ENCODE measurements at places on chromosomes 13 and 19.

- H3K27ac ChIP-seq = no peak overlapping the region
- H3K27me3 ChIP-seq = no peaks in the 10 kb centered on the region
- DNase-seq = peak; percentile 57
- H3K4me3 ChIP-seq = no peak overlapping the region
- H3K36me3 ChIP-seq = peaks cover 98% of the 10 kb centered on the region
- H3K4me1 ChIP-seq = no peaks in the 10 kb centered on the region
Observed at GRCh38 chr13:98390086-98390715, 186.7 kb downstream of the STK24 start.

GRCh38 chr13:31850041-31850555, 110.8 kb downstream of the RXFP2 start:
- H3K36me3 ChIP-seq = no peaks in the 10 kb centered on the region
- H3K4me1 ChIP-seq = no peaks in the 10 kb centered on the region
- H3K4me3 ChIP-seq = no peak overlapping the region
- no peak for DNase-seq

GRCh38 chr13:112898621-112899280, 70.3 kb upstream of the MCF2L start:
- DNase-seq = peak; percentile 47
- H3K27me3 ChIP-seq = no peaks in the 10 kb centered on the region
- peaks cover 18% of the 10 kb centered on the region for H3K36me3 ChIP-seq
- H3K27ac ChIP-seq = peak overlapping the region; percentile 44
- H3K4me3 ChIP-seq = no peak overlapping the region
- peaks cover 1% of the 10 kb centered on the region for H3K4me1 ChIP-seq

- H3K4me3 ChIP-seq = no peak overlapping the region
- no peak for DNase-seq
- H3K36me3 ChIP-seq = no peaks in the 10 kb centered on the region
- H3K4me1 ChIP-seq = peaks cover 9% of the 10 kb centered on the region
Observed at GRCh38 chr13:51806566-51806965, 2.6 kb upstream of the DHRS12 start.

GRCh38 chr19:42134535-42135070, 2.4 kb upstream of the POU2F2 start:
- H3K27me3 ChIP-seq = peaks cover 47% of the 10 kb centered on the region
- no peak overlapping the region for H3K27ac ChIP-seq
- peak; percentile 47 for DNase-seq

GRCh38 chr13:72097568-72097967, 230.6 kb upstream of the DACH1 start:
- H3K27me3 ChIP-seq = no peaks in the 10 kb centered on the region
- no peak for DNase-seq
- no peak overlapping the region for H3K27ac ChIP-seq

DNA sequence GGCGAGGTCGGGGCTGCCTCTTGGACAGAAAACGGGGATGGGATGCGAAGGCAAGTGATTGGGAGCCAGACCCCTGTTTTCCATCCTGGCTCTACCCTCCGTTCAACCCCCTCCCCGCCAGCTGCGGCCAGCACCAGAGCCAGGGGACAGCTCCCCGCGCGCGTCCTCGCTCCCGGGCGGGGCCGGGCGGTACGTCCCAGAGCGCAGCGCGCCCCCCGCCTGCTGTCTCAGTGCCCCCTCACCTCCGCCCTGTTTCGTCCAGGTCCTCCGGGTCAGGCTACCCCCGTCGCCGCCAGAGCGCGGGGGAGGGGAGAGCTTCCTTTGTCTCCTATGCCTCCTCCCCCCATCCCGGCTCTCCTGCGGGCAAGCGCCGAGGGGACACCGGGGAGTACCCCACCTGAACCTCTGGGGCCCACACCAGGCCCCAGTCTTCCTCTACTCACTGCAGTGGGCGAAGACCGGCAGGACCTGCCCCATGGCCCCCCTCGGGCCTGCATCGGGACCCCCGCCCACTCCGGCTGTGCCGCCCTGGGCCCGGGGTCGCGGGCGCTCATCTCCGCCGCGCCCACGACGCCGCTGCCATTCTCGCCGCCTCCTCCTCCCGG, 396 bp downstream of the RTN2 start:
- DNase-seq = peak; percentile 92
- no peaks in the 10 kb centered on the region for H3K4me1 ChIP-seq
- peak overlapping the region; percentile 85 for H3K4me3 ChIP-seq
- H3K27me3 ChIP-seq = peaks cover 28% of the 10 kb centered on the region
- H3K27ac ChIP-seq = peak overlapping the region; percentile 83

DNA sequence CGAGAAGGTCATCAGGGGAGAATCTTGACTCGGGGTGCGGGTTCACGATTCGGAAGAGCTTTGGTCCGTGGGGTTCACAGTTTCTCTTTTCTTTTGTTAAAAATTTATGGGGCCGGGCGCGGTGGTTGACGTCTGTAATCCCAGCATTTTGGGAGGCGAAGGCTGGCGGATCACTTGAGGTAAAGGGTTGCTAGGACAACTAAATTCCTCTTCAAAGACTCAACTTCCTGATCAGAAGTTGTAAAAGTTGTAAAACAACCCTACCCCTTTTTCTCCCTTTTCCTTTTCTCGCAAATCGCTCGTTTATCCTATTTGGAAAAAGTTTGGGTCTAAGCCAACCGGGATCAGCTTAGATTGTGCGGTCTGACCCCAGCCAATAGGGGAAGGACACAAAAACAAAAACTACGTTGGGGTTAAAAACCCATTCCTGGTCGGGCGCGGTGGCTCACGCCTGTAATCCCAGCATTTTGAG, 673 bp downstream of the ZNF486 start:
- H3K27ac ChIP-seq = peak overlapping the region; percentile 97
- peak overlapping the region; percentile 93 for H3K4me3 ChIP-seq
- no peaks in the 10 kb centered on the region for H3K27me3 ChIP-seq
- peak; percentile 61 for DNase-seq
- peaks cover 39% of the 10 kb centered on the region for H3K36me3 ChIP-seq
- no peaks in the 10 kb centered on the region for H3K4me1 ChIP-seq

GRCh38 chr13:26299168-26299750, 45.3 kb downstream of the CDK8 start:
- peaks cover 6% of the 10 kb centered on the region for H3K4me1 ChIP-seq
- H3K4me3 ChIP-seq = no peak overlapping the region
- no peak overlapping the region for H3K27ac ChIP-seq

GRCh38 chr13:76954538-76954937, 6.2 kb downstream of the ACOD1 start:
- H3K27me3 ChIP-seq = peaks cover 11% of the 10 kb centered on the region
- no peak overlapping the region for H3K27ac ChIP-seq
- H3K4me1 ChIP-seq = no peaks in the 10 kb centered on the region

Measured in endodermal cell (in vitro differentiated cells).